ENCODE measurements at places on chromosomes 2 and 18.

GRCh38 chr2:235692671-235693171 is 198.9 kb downstream of the AGAP1 start:
- DNase-seq: no peak

GRCh38 chr2:131029812-131030211 is 63.4 kb downstream of the FAM168B start:
- DNase-seq: no peak

DNA sequence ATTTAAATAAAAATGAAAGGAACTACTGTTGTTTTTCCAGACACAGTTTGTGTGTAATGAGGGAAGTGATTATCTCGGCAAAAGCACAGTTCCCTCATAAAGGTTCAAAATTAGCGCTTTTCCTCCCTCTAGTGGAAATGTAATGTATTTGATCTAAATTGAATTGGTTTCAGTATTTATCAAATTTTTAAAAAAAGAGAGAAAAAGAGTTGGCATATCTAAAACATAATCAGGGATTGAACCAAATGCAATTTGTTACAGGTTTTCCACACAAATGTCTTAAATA is 37.5 kb downstream of the CMPK2 start:
- no peak for DNase-seq

- DNase-seq: no peak
These were observed 37.5 kb downstream of the KCNG3 start for GRCh38 chr2:42456126-42456839.

DNA sequence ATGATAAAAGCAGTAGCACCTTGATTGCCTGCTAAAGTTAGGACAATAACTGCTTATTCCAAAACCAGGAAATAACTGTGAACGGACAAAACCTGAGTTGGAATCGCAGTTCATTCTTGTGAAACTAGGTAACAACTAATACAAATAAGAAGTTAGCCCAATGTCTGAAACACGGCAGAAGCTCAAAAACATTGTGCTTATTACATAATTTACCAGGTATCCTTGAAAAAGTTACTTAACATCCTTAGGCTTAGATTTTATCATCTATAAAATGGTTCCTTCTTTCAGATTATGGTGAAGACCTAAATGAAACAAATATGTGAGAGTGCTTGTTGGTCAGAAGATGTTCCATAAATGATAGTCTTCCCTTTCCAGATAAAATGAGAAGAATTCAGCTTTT is 32.4 kb downstream of the RTN4 start:
- no peak for DNase-seq

- no peak for DNase-seq
These were observed 27.8 kb upstream of the GAREM2 start for GRCh38 chr2:26144953-26145680.

GRCh38 chr2:134703426-134703825 is 15.4 kb downstream of the TMEM163 start:
- DNase-seq: no peak

GRCh38 chr2:14951569-14952285 is 319.2 kb downstream of the LRATD1 start:
- DNase-seq: no peak

- no peak for DNase-seq
These were observed 116.2 kb downstream of the ACOXL start for GRCh38 chr2:110848519-110849030.

- no peak for DNase-seq
These were observed 63.9 kb downstream of the GYPC start for GRCh38 chr2:126719833-126720351.

DNA sequence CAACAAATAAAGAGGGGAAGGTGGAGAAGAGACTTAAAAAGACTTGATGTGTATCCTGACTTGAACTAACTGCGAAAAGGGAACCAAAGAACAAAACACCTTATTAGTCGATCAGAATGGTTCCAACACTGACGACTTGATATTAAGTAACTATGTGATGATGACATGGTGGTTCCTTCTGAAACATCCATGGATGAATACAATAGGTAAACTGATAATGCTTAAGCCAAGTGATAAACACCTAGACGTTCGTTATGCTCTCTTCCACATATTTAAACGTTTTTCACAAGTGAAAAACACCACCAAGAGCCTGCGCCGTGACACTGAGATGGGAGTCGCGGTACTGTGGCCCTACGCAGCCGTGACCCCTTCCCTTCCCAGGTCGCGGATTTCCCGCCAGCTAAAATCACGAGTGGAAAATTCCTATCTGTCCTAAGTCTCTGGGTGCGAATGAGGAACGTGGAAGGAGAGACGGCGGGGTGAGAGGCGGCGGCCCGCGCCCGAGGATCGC is 797 bp downstream of the TTC32 start:
- no peak for DNase-seq

- DNase-seq: no peak
These were observed 25.4 kb upstream of the TMEM131 start for GRCh38 chr2:98020992-98021713.

- DNase-seq: no peak
These were observed 1.6 kb downstream of the SLC66A2 start for GRCh38 chr18:79949697-79950487.

DNA sequence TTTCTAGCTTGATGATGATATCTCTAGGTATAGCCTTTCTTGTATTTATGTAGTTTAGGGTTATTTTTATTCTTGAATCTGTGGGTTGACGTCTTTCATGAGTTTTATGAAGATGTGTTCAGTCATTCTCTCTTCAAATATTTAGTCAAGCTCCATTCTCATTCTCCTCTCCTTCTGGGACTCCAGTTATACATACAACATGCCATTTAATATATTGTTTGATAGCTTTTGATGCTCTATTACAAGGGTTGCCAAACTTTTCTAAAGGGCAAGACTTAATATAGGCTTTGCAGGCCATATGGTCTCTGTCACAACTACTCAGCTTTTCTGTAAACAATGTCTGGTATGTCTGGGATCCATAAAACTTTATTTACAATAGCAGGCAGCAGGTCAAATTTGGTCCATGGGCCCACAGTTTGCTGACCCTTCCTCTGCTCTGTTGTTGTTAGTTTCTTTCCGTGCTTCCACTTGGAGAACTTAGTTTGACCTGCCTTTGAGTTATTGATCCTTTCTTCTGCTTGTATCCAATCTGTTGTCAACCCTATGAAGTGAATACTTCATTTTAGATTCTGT is 40.6 kb upstream of the GPAT2 start:
- DNase-seq: no peak

- DNase-seq: no peak
These were observed 90.9 kb upstream of the CDH7 start for GRCh38 chr18:65659912-65660311.

DNA sequence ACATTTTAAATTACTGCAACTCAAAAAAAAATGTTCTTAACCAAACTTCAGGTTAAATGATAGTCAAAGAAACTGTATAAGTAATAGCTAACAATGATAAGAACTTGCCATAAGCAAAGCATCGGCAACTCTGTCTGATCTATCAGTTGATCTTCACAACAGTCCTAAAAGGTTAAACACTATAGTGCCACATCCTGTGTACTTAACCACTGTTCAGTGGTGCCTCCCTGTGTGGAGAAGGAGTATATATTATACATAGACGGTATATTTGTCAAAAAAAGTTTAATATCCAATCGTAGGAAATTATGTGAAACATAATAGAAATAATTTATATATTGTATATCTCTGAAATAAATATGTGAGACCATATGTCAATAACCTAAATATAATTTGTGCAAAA is 13.0 kb downstream of the DTNA start:
- no peak for DNase-seq

GRCh38 chr2:104028061-104028460 is 825.9 kb upstream of the POU3F3 start:
- no peak for DNase-seq

DNA sequence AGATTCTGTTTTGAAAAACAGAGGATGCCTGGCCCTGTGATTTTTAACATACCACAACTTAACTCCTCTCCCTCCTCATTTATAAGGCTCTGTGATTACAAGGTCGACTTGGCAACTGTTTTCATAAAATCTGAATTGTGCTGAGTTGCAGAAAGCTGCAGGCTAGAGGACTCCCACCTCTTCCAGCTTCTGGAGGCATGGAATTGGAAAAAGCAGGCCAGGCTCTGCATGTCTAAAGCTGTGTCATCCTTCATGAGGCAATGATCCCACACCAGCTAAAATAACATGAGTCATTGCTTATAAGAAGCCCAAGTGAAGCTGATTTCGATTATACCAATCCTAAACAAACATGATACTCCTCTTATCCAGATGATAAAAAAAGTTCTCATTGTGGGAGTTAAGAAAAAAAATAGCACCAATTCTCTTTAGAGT is 11.7 kb downstream of the ARHGAP28 start:
- DNase-seq: no peak

DNA sequence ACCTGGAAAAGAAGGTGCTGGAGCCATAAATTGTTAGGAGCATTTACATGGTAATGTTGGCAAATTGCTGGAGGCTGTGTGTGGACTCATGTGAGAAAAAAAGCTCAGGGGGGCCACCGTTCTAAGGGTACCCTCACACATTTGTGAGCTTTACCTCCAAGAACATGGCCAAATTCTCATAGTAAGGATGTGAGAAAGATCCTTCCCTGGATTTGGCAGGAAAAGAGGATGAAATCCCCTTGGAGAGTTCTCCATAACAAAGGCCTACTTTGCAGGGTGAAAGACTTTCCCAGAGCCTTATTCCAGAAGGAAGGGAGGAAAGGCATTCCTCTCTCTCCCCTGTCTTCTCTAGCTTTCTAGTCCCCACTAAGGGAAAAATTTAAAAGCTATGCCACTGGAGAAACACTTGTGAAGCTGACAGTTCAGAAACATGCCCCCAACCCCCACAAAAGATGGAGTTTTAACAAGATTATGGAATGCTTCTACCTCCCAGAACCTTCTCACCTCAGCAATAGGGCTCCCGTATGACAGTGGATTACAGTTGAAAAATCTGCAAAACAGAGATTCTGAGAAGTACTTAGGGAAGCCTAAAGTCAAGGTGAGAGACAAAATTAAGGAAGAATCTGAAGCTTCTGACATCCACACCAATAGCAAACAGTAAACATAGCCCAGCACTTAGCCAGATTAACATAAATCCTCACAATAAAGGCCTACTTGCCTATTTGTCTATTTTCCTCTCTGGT is 20.2 kb upstream of the ERMN start:
- DNase-seq: no peak

DNA sequence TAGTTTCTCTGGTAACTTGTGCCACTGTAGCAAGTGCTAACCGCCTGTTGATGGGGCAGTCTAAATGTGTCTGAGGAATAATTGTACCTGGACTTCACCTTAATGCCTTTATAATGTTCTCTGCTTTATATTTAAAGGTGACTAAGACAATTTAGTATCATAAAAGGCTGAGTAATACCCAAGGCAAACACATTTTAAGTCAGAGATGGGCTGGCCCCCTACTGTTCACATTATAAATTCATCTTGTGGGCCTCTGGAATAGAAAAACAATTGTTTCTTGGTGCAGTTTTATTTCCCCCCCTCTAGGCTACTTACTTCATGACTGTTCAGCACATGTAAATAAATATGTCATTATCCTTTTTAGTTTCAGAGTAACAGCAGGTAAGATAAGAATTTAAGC is 559.3 kb upstream of the PIK3C3 start:
- no peak for DNase-seq

GRCh38 chr2:19750136-19750535 is 151.6 kb downstream of the TTC32 start:
- no peak for DNase-seq

GRCh38 chr2:164430166-164430783 is 191.0 kb downstream of the GRB14 start:
- DNase-seq: no peak

- no peak for DNase-seq
These were observed 114.0 kb downstream of the GATA6 start for GRCh38 chr18:22283397-22283796.

GRCh38 chr2:132415256-132415914 is 1.2 kb upstream of the GPR39 start:
- no peak for DNase-seq

All from stimulated activated CD4-positive, alpha-beta T cell treated with anti-CD3 and anti-CD28 coated beads, Interleukin-15, amount 100 ng/mL, for 1 hour (primary cell).